Naive thymus-derived CD8-positive, alpha-beta T cell (primary cell): ENCODE measurements at places on chromosomes 5 and 9. TPM values are rescaled to one million over a fixed set of nuclear protein-coding genes. Genes with fewer than 3 reads are reported as not detected.

GRCh38 chr9:4425319-4426045 lies 64.8 kb upstream of the SLC1A1 start:
- no peak for DNase-seq

DNA sequence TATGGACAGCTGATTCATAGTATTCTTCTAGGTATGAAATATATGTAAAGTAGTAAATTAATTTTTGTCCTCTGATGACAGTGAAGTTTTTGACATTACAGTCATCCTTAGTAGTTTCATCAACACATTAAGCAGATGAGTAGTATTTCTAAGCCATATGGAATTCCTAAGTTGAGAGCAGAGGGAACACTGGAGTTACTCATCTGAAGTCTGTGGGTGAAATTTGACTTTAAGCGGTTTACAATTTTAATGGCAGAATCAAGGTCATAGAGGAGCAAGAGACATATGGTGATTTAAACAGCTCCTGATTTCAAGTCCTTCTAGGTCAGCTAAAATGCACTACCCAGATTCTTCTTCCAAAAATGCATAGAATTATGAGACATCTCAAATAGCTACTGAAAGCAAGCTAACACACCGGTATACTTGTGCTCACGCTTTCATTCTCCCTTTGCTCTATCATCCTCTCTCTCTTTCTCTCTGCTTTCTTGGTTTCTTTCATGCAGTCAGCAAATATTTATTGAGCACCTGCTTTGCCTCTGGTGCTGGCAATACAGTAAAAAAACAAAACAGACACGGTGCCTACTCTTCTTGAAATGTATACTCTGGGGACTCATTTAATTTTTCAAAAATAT lies 235.9 kb downstream of the FER start:
- DNase-seq, result no peak

Gene CCDC192
- not detected for total RNA-seq

DNA sequence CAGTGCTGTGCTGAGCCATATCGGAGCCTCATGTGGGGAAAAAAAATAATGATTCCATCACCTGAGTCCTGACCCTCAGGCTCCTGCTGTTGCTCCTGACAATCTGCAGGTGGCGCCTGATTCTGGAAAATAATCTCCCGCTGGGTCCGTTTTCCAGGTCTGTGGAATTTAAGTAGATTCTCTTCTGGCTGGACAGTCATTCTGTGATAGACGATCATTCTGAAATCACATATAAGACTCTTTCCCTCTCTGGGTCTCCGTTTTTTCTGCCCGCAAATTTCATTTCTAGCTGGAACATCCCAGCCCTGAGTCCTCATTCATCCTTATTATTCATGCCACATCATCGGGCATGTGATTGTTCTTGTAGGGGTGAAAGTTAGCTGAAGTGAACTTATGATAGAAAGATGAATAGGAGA lies 22.1 kb upstream of the STXBP1 start:
- peak; percentile 34 for DNase-seq

- DNase-seq, result no peak
Measured at GRCh38 chr5:43401827-43402226, 10.4 kb downstream of the CCL28 start.
